ENCODE measurements at places on chromosomes 1 and 21. TPM values are rescaled to one million over a fixed set of nuclear protein-coding genes. Genes with fewer than 3 reads are reported as not detected.

DNA sequence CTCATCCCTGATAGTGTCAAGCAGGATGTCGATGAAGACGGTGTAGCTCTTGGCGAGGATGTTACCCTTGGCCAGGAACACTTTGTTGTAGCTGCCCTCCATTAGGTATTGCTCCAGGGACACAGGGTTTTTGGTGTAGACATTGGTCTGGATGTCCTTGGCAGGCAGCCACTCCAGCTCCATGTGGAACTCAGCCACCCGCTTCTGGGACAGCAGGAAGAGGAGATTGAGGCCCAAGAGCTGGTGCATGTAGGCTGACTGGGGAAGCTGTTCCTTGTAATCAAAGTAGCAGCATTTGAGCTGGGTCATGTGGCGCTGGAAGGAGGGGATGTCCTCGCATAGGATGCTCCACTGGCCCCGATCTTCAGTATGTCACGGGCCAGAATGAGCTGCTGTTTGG lies 9.5 kb downstream of the IL6R start:
- DNase-seq, result no peak

The CFAP74 gene
- total RNA-seq, result not detected

The KHDRBS1 gene
- total RNA-seq, result 41.7 TPM

The ANKRD34A gene
- 0.25 TPM for total RNA-seq

GRCh38 chr1:232996143-232996542 lies 45.7 kb downstream of the NTPCR start:
- no peak for DNase-seq

DNA sequence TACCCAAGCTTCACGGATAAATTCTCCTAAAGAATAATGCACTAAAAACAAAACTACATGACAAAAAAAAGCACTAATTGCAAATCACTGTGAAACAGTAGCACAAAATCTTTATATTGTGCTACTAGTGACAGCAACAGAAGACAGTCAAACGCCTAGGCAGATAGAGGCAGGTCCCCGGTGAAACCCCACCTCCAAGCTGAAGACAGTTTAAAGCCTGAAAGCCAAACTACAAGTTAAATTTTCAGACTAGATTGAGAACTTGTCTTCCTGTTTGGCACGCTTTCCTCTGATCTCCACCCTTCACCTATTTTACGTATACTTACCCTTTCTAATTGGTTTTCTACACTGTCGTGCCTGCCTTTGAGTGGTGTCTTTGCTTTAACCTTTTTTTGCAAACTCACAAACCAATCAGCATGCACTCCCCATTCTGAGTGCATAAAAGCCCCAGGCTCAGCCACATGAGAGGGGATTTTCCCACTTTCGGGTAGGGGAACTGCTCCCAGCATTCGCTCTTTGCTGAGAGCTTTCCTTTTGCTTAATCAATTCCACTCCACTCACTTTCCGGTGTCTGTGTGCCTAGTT lies 3.6 kb upstream of the BACH1 start:
- no peak for DNase-seq

DNA sequence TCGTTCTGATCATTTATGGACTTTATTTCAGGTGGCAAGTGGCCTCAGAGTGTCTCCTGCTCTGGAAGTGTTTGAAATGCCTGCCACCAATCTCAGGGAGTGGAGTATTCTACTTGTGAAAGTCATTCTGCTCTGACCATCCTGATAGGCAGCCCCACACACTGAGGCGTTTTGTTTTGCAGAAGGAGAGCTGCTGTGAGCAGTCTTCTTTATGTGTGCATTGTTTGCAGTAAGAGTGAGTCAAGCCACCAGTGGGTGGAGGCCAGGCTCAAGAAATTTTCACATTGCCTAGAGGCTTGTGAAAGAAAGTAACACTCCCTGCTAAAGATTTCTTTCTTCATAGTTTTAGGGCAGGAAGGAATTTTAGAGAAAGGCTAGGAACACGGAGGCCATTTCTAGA lies 204.4 kb downstream of the SLC35F3 start:
- peak; percentile 62 for DNase-seq

The ZDHHC18 gene
- 12.8 TPM for total RNA-seq

The ROR1 gene
- 12.0 TPM for total RNA-seq

GRCh38 chr1:202631076-202631923 lies 79.0 kb downstream of the SYT2 start:
- no peak for DNase-seq

GRCh38 chr1:17887661-17888371 lies 132.7 kb downstream of the ACTL8 start:
- DNase-seq, result no peak

DNA sequence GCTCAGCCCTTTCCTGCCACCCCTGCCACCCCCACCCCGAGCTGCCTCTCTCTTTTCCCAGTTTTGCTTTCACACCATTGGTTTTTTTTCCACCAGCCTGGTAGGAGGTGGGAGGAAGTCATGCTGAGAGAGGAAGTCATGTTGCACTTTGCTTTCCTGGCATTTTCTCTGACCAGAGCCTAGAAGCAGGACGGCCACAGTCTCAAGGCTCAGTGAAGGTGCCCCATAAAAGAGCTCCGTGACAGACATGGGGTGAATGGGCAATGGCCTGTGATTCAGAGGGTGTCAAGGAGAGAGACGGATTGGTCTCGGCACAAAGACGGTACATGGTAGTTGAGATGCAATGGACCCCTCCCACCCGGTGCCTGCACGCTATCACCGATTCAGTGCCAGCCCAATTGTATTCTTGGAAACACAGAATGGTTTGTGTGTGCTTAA lies 42.1 kb upstream of the DMRTB1 start:
- no peak for DNase-seq

DNA sequence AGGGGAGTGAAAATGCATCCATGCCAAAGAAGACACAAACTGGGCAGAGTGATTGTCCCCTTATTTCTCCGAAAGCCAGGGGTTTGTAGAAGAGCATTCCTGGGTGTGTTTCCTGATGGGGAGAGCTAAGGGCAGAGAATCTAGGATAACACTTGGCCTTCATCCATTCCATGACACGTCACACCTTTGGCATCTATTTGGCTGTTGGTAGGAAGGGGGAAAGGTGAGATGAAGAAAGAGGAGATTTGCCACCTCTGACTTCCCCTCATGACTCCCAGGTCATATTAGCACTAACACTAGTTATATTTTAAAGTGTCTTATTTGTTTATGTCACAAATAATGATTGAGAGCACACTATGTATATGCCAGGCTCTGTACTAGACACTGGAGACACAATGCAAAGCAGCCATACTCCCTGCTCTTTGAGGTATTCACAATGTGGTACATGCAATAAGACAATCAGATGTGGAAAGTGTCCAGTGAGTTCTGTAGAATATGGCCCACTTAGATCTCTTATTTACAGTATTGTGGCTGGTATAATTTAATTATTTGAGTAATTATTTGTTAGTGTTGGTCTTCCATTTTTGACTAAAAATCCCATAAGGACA lies 54.5 kb upstream of the GADD45A start:
- DNase-seq, result no peak

DNA sequence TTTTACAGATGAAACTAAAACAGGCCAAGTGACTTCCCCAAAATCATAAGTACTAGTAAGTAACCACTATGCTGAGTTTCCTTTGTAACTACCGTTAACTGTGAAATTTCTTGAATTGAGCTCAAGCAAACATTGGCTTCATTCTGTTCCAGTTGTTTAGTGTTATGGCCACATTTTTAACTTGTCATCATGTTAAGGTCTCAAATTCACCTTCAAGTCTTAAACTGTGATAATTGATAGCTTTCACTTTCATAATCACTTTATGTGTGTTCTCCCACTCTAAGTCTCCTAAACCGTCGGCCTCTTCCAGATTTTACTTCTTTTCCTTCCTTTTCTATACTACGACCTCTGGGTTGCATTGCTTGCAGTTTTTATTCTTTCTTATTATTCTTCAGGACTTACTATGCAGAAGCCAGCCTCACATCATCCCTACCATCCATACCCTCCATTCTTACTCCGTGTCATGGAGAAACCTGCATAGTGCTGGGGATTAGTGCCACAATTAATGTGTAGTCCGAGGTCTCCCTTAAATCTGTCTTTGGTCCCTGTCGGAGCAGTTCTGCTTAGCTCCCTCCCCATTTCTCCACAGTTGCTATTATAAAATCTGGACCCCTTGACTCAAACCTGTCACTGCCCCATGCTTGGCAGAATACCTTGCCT lies 5.8 kb downstream of the KIF1B start:
- DNase-seq, result no peak

GRCh38 chr1:115323366-115324004 lies 14.6 kb downstream of the NGF start:
- DNase-seq, result peak; percentile 63

- DNase-seq, result no peak
Observed at GRCh38 chr1:195005338-195005737, 1602.9 kb downstream of the KCNT2 start.

DNA sequence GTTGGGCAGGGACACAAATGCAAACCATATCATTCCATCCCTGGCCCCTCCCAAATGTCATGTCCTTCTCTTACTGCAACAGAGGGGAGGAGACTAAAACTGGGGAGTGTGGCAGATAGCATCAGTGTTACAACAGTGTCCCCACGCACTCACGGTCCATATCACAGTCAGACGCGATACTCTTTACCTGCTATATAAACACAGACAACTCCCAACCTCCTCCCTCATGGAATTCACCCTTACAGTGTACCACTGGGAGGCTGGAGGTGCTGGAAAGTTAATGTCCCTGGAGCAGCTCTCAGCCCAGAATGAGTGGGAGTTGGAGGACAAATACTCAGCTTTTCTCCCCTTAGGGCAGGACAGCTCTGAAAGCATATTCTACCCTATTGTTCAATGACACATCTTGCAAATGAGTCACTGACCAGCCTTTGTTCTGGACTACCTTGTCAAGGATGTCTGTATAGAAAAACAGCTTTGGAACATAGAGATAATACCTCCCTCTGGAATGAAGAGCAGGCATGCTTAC lies 445.9 kb downstream of the SETD4 start:
- DNase-seq, result peak; percentile 81

DNA sequence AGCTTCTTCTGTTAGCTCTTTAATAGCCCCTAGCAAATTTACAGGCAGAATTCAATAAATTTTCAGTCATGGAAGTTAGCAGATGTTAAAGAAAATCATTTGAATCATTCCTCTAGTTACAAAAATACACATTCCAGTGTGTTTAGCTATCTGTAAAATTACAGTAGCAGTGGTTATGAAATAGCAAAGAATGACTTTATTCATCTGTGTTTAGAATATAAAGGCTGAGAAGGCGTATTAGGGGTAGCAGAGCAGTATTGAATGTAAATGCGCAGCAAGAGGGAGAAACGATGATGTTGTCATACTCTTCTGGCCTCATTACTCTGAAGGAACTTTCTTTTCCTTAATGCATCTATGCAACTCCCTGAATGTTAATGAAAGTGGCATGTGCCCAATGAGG lies 106.2 kb upstream of the CYYR1 start:
- DNase-seq, result peak; percentile 1

GRCh38 chr1:90721210-90722194 lies 4.4 kb upstream of the BARHL2 start:
- peak; percentile 76 for DNase-seq

DNA sequence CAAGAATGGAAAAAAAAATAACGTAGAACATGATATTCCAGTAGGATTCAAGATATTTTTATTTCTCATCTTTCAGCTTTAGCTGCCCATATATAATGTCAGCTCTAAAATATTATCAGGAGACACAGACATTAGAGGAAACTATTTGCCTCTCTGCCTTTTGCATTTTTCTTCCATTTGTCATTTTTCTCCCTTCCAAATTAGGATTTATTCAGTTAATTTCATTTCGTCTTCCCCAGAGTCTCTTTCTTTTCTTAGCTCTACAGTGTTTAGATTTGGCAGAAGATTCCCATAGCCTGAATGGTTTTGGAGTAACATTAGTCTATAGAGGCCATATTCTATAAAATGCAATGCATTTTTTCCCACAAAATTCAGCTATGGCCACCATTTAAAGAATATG lies 5.1 kb upstream of the ENAH start:
- peak; percentile 43 for DNase-seq

- peak; percentile 61 for DNase-seq
Observed at GRCh38 chr21:44370027-44370735, 16.8 kb downstream of the TRPM2 start.

DNA sequence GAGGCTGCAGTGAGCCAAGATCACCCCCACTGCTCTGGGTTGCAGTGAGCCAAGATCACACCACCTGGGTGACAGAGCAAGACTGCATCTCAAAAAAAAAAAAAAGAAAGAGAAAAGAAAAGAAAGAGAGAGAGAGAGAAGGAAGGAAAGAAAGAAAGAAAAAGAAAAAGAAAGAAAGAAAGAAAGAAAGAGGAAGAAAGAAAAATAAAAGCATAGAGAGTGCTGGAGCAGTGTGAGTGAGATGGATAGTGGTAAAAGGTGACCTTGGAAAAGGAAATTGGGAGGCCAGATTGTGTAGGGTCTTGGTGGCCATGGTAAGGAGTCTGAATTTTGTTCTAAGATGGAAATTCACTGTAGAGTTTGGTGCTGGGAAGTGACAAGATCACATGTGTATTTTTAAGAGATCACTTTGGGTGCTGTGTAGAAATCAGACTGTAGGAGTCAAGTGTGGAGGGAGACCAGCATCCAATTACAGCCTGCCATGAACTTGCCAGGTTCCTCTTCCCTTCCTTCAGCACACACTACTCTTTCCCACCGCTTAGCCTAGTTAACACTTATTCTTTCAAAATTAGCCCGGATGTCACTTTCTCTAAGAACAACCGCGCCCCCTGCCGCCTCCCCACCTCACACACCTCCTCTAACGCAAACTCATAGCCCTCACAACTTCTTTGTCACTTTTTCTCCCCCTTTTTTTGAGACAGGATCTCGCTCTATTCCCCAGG lies 17.9 kb downstream of the MTX1 start:
- peak; percentile 84 for DNase-seq

The RGS13 gene
- not detected for total RNA-seq

GRCh38 chr1:235027076-235027861 lies 101.4 kb downstream of the TOMM20 start:
- no peak for DNase-seq

DNA sequence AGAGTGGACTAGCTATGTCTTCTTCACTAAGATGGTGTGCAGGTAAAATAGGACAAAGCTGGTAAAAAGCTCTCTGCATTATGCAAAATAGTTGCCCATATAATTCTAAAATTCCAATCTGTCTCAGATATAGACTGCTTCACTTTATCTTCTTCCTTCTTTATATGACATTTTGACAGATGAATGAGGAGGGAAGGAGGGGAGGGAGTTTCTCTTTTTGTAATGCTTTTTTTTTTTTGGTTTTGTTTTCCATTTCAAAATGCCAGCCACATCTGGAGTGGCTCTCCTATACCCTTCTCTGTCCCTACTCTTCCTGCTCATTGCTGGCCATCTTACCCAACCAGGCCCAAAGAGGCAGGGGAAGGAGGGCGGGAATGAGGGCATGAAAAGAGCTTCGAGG lies 24.2 kb upstream of the JUN start:
- DNase-seq, result no peak

The RPAP2 gene
- total RNA-seq, result 17.4 TPM

GRCh38 chr21:23886828-23887724 lies 1720.2 kb downstream of the MRPL39 start:
- DNase-seq, result no peak

The MNDA gene
- total RNA-seq, result not detected

GRCh38 chr1:247104965-247105364 lies 809 bp upstream of the ZNF669 start:
- peak; percentile 23 for DNase-seq

- DNase-seq, result no peak
Observed at GRCh38 chr1:157353546-157353945, 198.8 kb downstream of the FCRL5 start.

The OLIG2 gene
- total RNA-seq, result not detected

The CYP4A11 gene
- total RNA-seq, result not detected

GRCh38 chr21:46173573-46173972 lies 10.7 kb downstream of the SPATC1L start:
- no peak for DNase-seq

The CATSPERE gene
- total RNA-seq, result 1.2 TPM

The CYP4A22 gene
- total RNA-seq, result not detected

The USH2A gene
- under 0.01 TPM for total RNA-seq

Measured in GM23248 (cell line).